ENCODE measurements at places on chromosomes 4 and X.

DNA sequence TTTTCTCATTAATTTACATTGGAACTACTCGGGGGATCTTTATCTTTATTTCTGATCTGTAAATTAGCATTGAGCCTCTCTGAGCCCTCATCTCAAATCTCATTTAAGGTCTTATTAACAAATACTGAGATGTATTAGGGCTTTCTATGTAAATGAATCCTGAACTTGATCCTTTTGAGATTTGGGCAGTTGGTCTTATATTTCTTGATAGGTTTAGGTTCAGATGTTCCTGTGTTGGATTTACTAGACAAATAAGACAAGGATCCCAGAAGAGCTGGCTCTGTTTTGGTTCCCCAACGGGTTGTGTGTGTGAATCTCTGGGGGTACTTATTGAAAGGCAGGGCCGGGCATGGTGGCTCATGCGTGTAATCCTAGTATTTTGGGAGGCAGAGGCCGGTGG is 36.1 kb downstream of the LONRF3 start:
- DNase-seq = no peak

GRCh38 chrX:16113978-16114565 is 9.3 kb upstream of the GRPR start:
- no peak for DNase-seq

- no peak for DNase-seq
Measured at GRCh38 chr4:161656594-161656993, 507.2 kb downstream of the FSTL5 start.

DNA sequence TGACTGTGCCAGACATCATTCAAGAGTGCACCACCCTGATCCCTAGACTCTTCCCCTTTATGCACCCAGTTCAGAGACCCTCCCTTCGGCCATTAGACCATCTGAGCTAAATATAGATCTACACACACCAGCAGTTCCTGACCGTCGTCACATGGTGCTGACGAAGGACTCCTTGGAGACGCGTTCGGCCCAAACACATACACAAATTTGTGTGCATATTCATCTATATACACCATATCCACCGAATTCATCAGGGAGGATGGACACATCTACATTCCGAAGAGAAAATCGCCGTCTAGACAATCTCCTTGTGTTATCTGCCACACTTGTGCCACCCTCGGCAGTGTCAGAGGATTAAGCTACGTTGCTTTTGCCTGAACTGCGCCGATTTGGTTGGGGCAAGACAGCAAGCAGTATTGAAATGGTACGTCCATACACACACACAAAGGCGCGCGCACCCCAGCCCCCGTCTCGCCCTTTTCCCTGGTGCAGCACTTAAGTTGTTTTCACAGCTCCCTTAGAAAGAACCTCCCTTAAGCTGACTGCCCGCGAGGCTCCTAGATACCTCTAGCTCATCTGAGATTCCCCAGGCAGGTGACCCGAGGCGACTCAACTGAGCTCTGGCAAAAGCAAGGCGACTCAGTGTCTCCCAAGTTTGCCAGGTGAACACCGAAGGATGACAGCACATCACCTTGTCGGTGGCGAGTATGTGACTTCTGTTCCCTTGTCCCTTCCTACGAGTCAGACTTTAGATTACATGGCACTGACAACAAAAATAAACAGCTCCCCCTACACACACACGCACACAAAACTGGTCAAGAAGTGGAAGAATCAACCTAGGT is 1.0 kb downstream of the RASGEF1B start:
- no peak for DNase-seq

GRCh38 chrX:38618180-38618579 is 56.8 kb downstream of the TSPAN7 start:
- DNase-seq = no peak

GRCh38 chr4:36709991-36710390 is 428.6 kb downstream of the DTHD1 start:
- DNase-seq = no peak

GRCh38 chrX:2974961-2975360 is 31.4 kb upstream of the ARSH start:
- no peak for DNase-seq

DNA sequence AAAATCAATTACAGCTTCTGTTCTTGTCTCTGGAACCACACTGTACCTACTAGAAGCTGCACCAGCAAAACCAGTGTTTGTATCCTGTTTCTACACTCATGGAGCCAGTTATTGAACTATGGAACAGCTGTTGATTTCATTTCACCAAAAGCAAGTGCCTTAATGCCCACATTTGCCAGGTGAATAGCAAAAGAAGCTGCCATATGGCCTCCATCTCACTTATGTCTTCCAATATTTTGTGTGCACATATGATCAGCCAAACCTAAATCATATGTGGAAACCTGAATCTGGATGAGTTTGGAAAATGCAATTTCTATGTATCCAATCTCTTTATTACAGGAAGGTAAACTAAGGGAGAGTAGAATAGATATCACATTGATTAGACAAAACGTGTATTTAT is 415.8 kb upstream of the GRID2 start:
- no peak for DNase-seq

GRCh38 chrX:148416142-148416541 is 84.3 kb upstream of the AFF2 start:
- DNase-seq = no peak
